ENCODE measurements at places on chromosomes 2 and 18.

DNA sequence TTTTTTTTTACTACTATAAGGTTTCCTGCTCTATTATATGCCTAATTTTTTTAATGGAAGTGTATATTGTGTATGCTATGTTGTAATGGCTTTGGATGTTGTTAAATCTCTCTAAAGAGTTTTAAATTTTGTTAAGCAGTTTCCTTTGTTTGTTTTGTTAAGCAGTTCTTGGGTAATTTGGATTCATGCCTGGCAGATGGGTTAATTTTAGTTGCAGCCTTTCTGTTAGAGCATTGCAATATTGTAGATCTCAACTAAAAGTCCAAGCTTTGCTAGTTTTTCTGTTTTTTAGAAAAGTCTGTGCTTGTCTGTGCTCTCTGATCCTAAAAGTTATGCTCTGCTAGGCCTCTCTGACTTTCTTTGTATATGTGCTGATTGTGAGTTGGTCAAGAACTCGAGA lies 1229.0 kb upstream of the NRXN1 start:
- DNase-seq: no peak

- DNase-seq: no peak
These were observed 105.0 kb upstream of the RASGRP3 start for GRCh38 chr2:33371304-33372090.

DNA sequence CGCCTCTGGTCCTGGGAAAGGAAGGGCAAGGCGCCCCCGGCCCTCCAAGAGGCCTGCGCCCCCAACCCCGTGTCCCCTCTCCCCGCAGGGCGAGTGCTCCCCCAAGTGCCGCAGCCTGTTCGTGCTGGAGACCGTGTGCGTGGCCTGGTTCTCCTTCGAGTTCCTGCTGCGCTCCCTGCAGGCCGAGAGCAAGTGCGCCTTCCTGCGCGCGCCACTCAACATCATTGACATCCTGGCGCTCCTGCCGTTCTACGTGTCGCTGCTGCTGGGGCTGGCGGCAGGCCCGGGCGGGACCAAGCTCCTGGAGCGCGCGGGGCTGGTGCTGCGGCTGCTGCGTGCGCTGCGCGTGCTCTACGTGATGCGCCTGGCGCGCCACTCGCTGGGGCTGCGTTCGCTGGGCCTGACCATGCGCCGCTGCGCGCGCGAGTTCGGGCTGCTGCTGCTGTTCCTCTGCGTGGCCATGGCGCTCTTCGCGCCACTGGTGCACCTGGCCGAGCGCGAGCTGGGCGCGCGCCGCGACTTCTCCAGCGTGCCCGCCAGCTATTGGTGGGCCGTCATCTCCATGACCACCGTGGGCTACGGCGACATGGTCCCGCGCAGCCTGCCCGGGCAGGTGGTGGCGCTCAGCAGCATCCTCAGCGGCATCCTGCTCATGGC lies 52.4 kb downstream of the SLC66A2 start:
- no peak for DNase-seq

- DNase-seq: peak; percentile 74
These were observed 308.9 kb downstream of the PDE11A start for GRCh38 chr2:177763531-177764265.

DNA sequence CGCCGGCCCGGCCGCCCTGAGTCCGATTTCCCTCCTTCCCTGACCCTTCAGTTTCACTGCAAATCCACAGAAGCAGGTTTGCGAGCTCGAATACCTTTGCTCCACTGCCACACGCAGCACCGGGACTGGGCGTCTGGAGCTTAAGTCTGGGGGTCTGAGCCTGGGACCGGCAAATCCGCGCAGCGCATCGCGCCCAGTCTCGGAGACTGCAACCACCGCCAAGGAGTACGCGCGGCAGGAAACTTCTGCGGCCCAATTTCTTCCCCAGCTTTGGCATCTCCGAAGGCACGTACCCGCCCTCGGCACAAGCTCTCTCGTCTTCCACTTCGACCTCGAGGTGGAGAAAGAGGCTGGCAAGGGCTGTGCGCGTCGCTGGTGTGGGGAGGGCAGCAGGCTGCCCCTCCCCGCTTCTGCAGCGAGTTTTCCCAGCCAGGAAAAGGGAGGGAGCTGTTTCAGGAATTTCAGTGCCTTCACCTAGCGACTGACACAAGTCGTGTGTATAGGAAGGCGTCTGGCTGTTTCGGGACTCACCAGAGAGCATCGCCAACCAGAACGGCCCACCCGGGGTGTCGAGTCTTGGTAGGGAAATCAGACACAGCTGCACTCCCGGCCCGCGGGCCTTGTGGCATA lies 4.6 kb downstream of the SIX2 start:
- no peak for DNase-seq

DNA sequence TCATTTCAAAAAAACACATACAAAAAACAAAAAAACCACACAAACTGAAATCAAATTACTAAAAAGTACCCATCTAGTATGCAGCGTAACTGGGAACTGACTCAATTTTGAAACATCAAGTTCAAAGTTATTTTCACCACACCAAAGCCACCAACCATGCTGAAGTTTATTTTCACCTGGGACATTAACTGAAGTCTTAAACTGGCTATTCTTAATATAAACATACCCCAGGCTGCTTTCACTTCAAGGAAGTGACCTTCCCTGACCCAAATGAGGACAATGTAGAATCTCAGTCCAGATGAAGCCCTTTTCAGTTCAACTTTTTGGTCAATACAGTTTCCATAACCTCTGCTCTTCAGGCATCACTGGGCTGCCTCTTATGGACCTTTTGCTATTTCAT lies 84.6 kb downstream of the PIGN start:
- no peak for DNase-seq

DNA sequence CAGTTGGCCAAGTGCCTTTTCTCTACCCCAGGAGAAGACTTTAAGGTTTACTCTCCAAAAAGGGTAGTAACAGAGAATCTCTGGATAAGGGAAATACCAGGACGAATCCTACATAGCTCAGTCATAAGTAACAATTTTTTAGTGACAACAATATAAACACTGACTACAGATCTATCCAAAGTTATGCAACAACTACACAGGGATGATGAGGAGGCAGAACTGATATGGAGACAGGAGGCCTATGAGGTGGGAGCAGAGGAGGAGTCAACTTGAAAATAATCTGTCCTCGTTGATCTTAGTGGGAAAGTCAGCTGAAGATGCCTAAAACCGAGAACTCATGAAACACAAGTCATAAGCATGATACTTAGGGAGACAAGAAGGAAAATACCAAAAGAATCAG lies 40.2 kb downstream of the SLC35F5 start:
- no peak for DNase-seq

GRCh38 chr2:240021488-240022104 lies 3.5 kb downstream of the NDUFA10 start:
- no peak for DNase-seq

DNA sequence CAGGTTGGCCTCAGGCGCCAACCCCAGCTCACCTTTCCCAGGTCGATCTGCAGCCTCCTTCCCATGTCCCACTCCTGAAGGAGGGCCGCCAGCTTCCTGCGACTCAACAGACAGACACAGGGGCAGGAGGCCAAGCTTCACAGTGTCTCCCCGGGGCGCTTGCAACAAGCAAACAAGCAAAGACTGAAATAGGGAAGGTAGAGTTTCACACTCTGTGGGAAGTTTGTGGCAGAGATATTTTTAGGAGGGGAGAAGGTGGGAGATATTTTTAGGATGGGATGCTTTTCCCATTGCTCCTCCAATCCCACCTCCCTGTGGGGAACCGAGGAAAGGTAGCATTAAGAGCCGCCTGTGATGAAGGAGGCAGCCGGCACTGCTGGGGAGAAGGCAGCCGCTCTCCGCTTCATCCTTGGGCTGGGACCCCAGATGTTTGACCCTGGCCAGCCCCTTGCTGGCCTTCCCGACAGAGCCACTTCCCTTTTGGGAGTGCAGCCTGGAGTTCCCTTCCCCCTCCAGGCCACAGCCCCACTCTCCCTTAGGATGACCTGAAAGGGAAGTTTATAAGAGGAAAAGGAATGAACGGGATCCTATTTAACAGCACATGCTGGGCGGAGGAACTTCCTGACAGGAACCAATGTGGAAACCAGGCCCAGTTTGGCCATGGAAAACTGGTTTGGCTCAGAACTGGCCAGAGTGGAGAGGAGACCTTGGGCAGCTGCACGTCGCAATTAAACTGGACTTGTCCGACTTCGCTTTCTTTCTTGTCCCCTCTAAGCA lies 142.2 kb upstream of the SMAD2 start:
- DNase-seq: no peak

GRCh38 chr18:60266558-60266957 lies 106.0 kb downstream of the MC4R start:
- DNase-seq: no peak

- DNase-seq: no peak
These were observed 11.2 kb upstream of the SPRED2 start for GRCh38 chr2:65443509-65444186.

- no peak for DNase-seq
These were observed 91.9 kb upstream of the KLHL29 start for GRCh38 chr2:23293063-23293462.

- no peak for DNase-seq
These were observed 3.2 kb upstream of the ACVR1C start for GRCh38 chr2:157631861-157632260.

DNA sequence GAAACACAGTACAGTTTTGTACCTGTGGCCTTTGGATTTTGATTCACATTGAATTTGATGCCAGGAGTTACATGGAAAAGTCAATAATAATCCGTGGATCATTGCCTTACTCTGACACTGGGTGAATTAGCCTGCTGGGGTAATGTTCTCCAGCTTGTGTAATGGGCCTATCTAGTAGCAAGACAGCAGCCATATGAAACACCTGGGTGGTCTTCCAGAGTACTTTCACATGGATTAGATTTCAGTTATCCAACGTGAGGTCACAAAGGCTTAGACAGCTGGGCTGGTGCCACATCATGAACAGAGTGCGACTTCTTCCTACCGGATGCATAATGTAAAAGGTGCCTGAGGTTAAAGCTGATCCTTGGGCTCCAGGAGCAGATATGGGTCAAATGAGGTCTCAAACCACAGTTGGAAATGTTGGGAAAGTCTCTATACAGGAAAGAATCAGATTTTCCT lies 486.8 kb downstream of the PARD3B start:
- no peak for DNase-seq

GRCh38 chr2:73337828-73338227 lies 44.5 kb upstream of the EGR4 start:
- DNase-seq: no peak

- no peak for DNase-seq
These were observed 199.6 kb upstream of the FBXO11 start for GRCh38 chr2:48105848-48106247.

DNA sequence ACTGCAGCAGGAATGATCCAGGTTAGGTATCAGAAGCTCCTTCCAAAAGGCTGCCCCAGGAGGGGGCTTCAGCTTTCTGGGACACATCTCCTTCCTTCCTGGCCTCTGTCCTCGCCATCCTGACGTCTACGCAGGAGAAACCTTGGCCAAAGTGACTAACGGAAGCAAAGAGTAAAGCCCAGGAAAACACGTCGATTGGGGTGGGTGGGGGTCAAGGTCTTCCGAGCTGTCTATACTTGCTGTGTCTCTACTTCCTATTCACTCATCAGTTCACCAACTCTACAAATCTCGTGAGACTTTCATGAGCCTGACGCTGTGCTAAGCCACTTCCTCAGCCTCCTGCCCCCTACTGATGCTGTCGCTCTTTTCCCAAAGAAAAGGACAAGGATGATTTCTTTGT lies 212.6 kb downstream of the TNS1 start:
- DNase-seq: no peak

- DNase-seq: no peak
These were observed 516.7 kb downstream of the KCNJ3 start for GRCh38 chr2:155215037-155215707.

GRCh38 chr2:115460008-115460407 lies 1017.6 kb downstream of the DPP10 start:
- no peak for DNase-seq

Measured in NCI-H510A (cell line).